ENCODE measurements at places on chromosomes 13 and 19. TPM values are rescaled to one million over a fixed set of nuclear protein-coding genes. Genes with fewer than 3 reads are reported as not detected.

The ZNF607 gene
- total RNA-seq = 3.9 TPM

The FLT3LG gene
- total RNA-seq = 1.6 TPM

The UPK1A gene
- total RNA-seq = 0.46 TPM

The CA11 gene
- 12.6 TPM for total RNA-seq

The POLD1 gene
- 75.7 TPM for total RNA-seq

The KLK14 gene
- 0.68 TPM for total RNA-seq

The SMG9 gene
- 77.9 TPM for total RNA-seq

The ZNF285 gene
- total RNA-seq = 2.3 TPM

The ZIC2 gene
- total RNA-seq = 8.1 TPM

The C13orf42 gene
- not detected for total RNA-seq

The LHFPL6 gene
- total RNA-seq = 6.2 TPM

The KLF16 gene
- total RNA-seq = 31.4 TPM

The AP1M2 gene
- total RNA-seq = 37.1 TPM

The HIPK4 gene
- total RNA-seq = 0.32 TPM

The PCDH17 gene
- total RNA-seq = not detected

The CXCL17 gene
- total RNA-seq = not detected

The APOC1 gene
- total RNA-seq = 109 TPM

The BEST2 gene
- 0.62 TPM for total RNA-seq

The CEACAM16 gene
- 0.19 TPM for total RNA-seq

Data from A549 treated with ZK216348 at 1 μM for 4 hours (cell line).